Activated T-cell treated with anti-CD3 and anti-CD28 coated beads for 4 hours (primary cell): ENCODE measurements at places on chromosomes 7 and 10.

GRCh38 chr7:134473861-134474291, 15.0 kb upstream of the AKR1B1 start:
- DNase-seq, result no peak

DNA sequence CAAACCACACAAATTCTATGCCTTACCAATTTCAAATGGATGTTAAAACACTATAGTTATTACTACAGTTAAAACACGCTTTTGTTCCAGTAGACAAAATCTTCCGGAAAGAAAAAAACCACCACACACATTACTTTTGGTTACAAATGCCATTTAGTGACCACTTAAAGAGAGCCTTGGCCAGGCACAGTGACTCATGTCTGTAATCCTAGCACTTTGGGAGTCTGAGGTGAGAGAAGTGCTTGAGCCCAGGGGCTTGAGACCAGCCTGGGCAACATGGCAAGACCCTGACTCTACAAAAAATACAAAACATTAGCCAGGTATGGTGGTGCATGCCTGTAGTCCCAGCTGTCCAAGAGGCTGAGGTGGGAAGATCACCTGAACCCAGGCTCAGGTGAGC, 7.2 kb downstream of the TNPO3 start:
- no peak for DNase-seq

- DNase-seq, result no peak
These were observed 4.6 kb upstream of the VWC2 start for GRCh38 chr7:49768835-49769234.

DNA sequence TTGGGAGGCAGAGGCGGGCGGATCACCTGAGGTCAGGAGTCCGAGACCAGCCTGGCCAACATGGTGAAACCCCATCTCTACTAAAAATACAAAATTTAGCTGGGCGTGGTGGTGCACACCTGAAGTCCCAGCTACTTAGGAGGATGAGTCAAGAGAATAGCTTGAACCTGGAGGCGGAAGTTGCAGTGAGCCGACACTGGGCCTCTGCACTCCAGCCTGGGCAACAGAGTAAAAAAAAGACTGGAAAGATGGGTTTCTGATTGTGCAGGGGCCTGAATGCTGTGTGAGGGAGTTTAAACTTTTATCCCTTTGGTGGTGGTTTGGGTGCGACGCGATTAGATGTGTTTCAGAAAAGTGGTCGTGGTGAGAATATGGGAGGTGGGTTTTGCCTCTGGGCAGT, 1.8 kb downstream of the CHST12 start:
- DNase-seq, result no peak

DNA sequence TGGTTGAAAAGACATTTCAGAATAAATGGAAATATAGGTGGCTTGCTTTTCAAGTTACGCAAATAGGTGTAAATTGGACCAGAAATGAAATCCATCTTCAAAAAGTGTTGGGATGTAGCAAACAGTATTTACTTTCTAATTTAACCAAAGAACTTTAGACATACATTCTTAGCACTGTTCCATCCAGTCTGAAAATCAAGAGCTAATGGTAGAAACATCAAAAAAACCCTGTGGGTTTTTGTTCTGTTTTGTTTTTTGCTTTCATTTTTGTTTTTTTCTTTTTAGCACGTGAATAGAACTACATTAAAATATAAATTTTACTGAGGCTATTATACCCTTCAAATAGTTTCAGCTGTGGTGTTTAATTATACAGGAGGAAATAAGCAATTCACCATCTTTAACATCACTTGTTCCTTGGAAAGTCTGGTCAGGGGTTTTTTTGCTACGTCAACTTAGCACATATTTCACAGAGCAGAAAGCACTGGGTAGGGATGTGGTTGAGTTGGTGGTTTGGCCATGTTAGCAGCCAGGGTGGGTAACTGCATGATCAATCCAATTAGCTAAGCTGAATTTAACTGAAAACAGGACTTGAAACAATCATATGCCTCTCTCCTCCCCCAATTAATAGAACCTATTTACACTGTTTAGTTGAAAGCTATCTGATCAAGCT, 275.4 kb upstream of the PFKP start:
- no peak for DNase-seq

- no peak for DNase-seq
These were observed 200.9 kb upstream of the ZNF32 start for GRCh38 chr10:43849551-43849950.

DNA sequence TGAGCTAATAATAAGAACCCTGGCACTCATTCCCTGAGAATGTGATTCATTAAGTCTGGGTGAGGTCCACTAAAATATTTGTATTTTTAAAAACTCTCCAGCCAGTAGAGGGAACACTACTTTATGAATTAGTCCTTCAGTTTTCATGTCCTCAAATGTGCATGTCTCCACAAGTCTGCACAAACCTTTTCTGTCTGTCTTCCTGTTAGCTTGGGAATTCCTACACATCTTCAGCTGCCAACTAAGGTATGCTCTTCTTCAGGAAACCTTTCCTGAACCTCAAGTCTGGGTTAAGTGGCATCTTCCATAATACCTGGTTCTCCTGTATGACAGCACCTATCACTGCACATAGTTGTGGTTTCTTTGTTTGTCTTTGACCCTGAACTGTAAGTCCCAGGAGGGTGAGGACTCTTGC, 119.6 kb upstream of the MKX start:
- no peak for DNase-seq

DNA sequence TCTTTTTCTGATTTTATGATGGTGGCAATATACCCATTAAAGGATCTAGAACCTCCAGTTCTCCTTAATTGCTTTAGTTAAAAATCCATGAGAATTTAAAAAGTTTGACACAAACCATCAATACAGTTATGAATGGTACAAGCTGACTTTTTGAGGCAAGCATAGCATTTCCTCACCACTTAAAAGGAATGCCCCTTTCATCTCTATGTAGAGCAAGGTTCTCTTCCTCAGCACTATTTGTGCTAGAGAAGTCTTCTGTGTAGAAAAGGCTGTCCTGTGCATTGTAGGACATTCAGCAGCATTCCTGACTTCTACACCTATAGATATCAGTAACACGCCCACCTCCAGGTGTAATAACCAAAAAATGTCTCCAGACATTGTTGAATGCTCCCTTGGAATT, 67.3 kb downstream of the AHR start:
- DNase-seq, result no peak

- no peak for DNase-seq
These were observed 200.9 kb upstream of the AOAH start for GRCh38 chr7:36925207-36925606.

DNA sequence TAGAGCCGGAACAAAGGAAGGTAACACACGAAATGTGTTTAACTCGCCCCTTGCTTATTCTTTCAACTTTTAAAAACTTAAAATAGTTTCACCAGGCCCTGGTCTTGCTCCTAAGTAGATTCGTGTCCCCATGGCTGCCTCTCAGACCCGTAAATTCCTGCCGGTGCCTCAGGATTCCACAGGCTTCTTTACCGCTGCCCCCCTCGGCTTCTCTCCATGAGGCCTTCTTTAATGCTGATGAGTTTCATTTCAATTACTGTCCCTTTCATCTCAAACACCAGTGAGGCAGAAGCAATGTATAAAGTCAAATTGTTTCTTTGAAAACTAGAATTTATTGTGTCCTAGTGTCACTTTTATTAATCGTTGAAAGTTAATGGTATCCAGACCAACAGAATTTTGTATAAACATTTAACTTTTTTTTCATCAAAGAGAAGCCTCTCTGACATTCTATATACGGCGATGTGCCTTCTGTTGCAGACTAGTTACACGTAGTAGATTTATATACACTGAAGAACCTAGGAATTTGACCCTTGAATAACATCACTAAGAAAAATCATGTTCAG, 225.2 kb downstream of the C7orf25 start:
- no peak for DNase-seq

DNA sequence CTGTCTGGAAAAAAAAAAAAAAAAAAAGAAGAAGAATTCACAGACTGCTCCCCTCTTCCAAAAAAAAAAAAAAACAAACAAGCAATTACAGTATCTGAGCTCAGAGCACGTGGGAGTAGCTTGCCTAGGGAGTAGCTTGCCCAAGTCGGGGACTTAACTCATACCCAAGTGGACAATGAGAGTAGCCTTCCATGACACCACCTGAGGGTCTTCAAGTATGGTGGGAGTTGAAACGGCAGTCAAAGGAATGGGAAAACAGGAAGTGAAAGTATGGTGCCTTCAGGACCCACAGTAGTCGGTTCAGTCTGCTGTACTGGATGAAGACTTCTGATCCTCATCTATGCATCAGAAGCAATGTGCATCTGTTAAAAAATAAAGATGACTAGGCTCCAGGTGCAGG, 10.6 kb downstream of the VOPP1 start:
- DNase-seq, result no peak

DNA sequence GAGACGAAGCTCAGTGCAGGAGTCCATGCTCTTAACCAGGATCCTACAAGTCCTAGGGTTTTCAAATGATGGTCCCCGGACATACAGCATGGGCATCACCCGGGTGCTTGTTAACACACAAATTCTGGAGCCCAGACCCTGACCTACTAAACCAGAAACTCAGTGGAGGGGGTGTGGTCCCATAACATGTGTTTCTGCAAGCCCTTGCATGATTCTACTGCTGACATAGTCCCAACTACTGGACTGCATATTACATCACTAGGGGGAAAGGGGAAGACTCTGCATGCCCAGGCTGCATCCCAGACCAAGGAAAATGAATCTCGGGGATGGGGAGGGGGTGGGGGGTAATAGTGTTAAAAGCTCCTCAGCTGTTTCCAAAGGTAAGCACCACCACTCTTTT, 40.3 kb downstream of the GRB10 start:
- no peak for DNase-seq

GRCh38 chr10:33365871-33366411, 31.5 kb upstream of the NRP1 start:
- no peak for DNase-seq

GRCh38 chr7:5284304-5285281, 1.9 kb downstream of the SLC29A4 start:
- DNase-seq, result no peak

DNA sequence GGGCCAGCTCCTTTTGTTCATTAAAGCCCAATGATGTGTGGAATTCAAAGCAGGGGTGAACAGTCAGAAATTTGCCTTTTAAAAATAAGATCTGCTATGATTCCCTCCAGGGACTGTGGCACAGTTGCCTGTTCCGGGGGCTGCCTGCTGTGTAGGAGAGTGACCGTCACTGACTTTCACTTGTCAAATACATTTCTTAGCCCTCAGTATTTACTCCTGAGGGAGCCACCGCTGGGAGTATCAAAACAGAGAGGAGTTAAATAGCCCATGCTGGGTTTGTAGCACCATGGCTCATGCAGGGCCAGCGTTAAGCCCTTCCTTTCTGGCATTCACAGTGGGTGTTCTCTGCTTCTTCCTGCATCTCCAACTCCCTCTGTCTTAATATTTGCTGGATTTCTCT, 897.8 kb downstream of the SORCS3 start:
- no peak for DNase-seq

DNA sequence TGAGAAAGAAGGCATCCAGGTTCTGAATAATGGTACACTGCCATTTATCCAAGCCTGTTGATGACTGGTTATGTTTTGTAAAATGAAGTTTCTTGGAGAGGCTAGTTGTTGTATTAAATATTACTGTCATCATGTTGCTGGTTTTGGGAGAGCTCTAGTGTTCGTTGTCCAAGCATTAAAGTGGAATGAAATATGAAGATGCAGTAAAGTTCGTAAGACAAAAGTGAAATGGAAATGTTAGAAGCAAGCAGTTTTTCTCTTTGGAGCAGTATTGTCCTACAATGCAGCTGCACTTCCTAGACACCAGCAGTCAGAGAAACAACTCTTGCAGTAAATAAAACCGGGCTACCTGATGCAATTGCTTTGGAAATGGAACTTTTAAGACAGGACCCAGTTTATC, 156.8 kb upstream of the FZD1 start:
- no peak for DNase-seq

GRCh38 chr7:129780974-129781927, 169.7 kb downstream of the NRF1 start:
- DNase-seq, result no peak

GRCh38 chr10:23474626-23475025, 35.8 kb downstream of the OTUD1 start:
- no peak for DNase-seq

- DNase-seq, result no peak
These were observed 60.6 kb upstream of the FRMD4A start for GRCh38 chr10:14391342-14391741.

- no peak for DNase-seq
These were observed 15.5 kb downstream of the MAPK8 start for GRCh38 chr10:48322017-48322416.

GRCh38 chr7:12783421-12784095, 96.1 kb downstream of the ARL4A start:
- DNase-seq, result no peak

GRCh38 chr10:83182076-83182475, 957.2 kb upstream of the GHITM start:
- DNase-seq, result no peak

- DNase-seq, result no peak
These were observed 355.6 kb downstream of the RNLS start for GRCh38 chr10:88227342-88228018.

DNA sequence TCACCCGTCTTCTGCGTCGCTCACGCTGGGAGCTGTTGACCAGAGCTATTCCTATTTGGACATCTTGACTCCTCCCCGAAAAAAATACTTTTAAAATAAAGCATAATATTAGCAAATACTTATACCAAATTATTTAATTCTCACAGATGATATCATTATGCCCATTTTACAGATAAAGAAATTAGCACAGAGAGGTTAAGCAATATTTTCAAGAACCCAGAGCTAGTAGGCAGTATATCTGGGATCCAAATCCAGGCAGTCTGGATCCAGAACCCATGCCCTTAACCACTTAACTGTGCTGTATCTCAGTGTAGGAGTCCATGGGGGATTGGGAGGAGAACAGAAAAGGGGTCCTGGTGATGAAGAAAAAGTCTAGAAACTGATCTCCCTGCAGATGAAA, 6.1 kb downstream of the IQUB start:
- no peak for DNase-seq

DNA sequence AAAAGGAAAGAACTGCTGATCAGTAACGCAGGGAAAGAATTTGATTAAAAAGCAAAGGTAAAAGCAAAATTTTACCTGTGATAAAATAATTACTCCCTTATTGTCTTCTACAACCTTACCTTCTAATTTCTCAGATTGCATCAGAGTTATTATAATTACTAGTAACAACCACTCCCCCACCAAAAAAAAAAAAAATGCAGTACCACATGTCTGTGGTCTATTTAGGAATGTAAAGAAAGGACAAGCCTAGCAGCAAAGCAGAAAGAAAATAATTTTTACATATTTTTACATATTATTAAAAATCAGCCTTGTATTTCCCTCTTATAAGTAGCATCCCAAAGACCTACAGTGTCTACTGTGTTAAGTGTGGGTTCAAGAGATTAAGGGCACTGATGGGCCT, 430.4 kb downstream of the TFEC start:
- DNase-seq, result no peak

- DNase-seq, result no peak
These were observed 78.3 kb upstream of the FZD8 start for GRCh38 chr10:35720366-35720765.

GRCh38 chr10:18364987-18365775, 225.0 kb downstream of the CACNB2 start:
- no peak for DNase-seq
